Iris pigment epithelial cell (primary cell): ENCODE measurements at places on chromosomes 12 and 14.

DNA sequence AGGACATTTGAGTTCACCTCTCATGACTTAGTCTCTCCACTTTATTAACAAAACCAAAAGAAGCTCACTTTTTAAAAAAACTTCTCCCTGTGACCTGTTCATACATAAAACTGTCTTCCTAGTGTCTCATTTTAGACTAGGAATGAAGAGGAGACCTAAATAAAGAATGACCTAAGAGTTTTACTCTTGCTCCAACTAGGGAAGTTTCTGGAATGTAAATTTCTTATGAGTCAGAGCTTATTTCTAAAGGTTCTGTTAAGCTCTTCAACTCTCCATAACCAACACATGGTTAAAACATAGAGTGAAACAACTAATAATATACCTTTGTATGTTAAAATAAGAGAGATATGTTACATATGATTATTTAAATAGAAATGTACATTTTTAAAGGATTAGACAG, 369.8 kb downstream of the EMP1 start:
- peak; percentile 5 for DNase-seq

- peak; percentile 92 for DNase-seq
Observed at GRCh38 chr14:69038455-69039287, 59.6 kb upstream of the ACTN1 start.

GRCh38 chr14:70987041-70987440, 79.8 kb downstream of the PCNX1 start:
- peak; percentile 44 for DNase-seq

GRCh38 chr14:34993426-34993825, 10.6 kb downstream of the SRP54 start:
- no peak for DNase-seq

GRCh38 chr12:71752891-71753290, 1.8 kb upstream of the RAB21 start:
- DNase-seq: no peak

GRCh38 chr12:5222011-5222461, 178.4 kb downstream of the KCNA5 start:
- DNase-seq: no peak

GRCh38 chr12:104784592-104784991, 173.5 kb downstream of the SLC41A2 start:
- DNase-seq: no peak

DNA sequence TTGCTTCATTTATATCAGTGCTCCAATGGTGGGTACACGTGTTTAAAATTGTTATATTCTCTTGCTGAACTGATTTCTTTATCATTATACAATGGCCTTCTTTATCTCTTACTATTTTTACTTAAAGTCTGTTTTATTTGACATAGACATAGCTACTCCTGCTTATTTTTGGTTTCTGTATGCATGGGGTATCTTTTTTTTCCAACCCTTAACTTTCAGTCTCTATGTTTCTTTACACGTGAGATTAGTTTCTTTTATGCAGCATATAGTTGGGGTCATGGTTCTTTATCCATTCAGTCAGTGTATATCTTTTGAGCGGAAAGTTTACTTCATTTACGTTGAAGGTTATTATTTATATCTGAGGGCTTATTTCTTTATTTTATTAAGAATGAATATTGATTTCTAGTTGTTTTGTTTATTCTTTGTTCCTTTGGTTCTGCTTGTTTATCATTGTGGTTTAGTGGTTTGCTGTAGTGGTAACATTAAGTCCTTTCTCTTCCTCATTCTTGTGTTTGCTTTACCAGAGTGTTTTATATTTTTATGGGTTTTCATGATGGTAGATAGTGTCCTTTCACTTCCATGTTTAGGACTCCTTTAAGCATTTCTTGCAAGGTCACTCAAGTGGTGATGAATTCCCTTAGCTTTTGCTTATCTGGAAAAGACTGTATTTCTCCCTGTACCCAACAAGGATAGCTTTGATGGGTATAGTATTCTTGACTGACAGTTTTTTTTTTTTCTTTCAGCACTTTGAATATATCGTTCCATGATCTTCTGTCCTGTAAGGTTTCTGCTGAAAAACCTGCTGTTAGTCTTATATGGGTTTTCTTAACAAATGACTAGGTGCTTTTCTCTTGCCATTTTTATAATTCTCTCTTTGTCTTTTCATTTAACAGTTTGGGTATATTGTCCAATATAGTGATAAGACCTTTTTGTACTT, 38.3 kb upstream of the FAR2 start:
- DNase-seq: no peak

GRCh38 chr14:103743691-103744090, 28.1 kb downstream of the ZFYVE21 start:
- DNase-seq: no peak

DNA sequence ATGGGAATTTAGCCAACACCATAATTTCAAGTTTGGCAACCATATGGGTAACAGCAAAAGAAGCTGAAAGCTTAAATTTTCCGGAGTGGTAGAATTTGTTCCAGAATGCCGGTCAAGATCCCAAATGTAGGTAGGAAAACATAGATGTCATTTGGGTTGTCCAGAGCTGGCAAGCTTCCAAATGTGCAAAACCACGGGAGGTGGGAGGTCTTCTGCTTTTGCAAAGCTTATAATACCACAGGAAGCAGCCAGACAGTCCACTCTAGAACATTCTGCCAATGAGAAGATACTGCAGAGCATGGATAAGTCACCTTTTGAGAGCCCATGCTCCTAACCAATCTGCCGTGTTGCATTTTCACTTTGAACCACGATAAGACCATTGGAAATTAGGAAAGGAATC, 26.4 kb upstream of the BATF start:
- DNase-seq: peak; percentile 47

DNA sequence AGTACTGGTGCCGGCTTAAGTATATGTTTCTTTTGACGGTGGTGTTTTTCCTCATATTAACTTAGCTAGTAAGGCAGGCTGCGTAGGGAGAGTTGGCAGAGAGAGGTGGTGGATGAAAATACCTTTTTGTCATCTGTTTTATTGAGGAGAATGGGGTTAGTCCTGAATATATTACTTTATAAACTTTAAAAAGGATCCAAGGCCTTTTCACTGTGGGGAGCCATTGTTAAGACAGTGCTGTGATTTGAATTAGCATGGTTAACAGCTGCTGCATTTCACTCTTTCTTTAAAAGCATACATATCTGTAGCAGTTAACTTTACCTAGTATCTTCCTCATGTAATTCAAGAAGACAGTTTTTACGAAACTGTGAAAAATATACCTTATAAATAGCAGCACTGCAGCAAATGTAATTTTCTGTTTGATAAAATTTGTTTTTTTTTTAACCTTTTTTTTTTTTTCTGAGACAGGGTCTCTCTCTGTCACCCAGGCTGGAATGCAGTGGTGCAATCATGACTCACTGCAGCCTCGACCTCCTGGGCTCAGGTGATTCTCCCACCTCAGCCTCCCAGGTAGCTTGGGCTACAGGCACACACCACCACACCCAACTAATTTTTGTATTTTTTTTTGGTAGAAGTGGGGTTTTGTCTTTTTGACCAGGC, 57.1 kb downstream of the AEBP2 start:
- DNase-seq: no peak

- no peak for DNase-seq
Observed at GRCh38 chr12:75964150-75964549, 67.4 kb downstream of the PHLDA1 start.

GRCh38 chr14:68331991-68332390, 460.9 kb downstream of the ZFP36L1 start:
- DNase-seq: no peak

DNA sequence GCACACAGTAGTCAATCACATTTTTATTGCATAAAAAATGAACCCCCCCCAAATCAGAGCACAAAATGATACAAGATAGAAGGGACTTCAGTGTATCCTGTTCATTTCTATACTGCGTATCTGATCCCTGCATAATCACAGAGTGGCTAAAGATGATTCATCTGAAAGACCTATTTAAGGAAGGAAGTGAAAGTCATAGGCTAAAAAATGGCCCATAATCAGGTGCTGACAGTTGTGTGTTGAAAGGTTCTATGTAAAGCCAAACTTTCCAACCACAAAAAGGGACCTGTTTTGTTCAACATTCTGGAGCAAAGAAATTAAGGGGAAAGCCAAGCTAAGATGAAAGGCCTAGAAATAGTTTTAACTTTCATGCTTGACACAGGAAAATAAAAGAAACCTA, 147.8 kb upstream of the ATP2B1 start:
- peak; percentile 78 for DNase-seq

DNA sequence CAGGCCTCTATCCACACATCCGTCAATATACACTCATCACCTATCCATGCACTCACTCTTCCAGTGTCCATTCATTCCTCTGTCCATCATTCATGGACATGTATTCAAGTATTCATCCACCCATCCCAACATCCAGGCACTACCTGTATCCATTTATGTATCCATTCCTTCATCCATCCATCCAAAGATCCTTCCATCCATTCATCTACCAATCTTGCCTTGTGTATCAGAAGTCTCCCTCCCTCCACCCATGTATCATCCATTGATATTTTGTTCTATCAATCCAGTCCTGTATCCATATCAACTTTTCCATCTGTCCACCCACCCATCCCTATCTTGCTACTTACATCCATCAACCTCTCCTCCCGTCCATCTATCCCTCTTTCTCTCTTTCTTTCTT, 4.0 kb downstream of the BEGAIN start:
- no peak for DNase-seq

- DNase-seq: peak; percentile 9
Observed at GRCh38 chr12:78118036-78118435, 287.3 kb downstream of the NAV3 start.

- no peak for DNase-seq
Observed at GRCh38 chr12:27081668-27082111, 688 bp downstream of the C12orf71 start.

DNA sequence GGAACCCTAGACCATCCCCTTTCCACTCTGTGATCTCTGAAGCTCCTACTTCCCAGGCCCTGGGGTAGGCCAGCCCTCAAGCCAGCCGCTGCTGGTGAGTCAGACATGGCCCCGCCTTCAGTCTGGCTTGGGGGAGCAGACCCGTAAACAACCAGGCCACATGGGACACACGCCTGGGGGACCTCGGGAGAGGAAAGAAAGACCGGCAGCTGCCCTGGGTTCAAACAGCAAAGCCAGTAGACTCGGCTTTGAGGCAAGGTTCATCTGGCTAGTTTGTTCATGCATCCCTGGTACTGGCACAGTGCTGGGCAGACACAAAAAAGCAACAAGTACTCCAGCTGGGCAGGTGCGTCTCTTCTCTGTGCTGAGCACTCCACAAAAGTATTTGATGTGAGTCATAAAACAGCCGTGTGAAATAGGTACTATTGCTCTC, 101.9 kb downstream of the SETD3 start:
- peak; percentile 68 for DNase-seq

GRCh38 chr14:89167705-89168104, 249.3 kb downstream of the FOXN3 start:
- no peak for DNase-seq
